ENCODE measurements at places on chromosomes 1 and 21.

GRCh38 chr1:171434717-171435346, 50.5 kb upstream of the PRRC2C start:
- no peak for DNase-seq

GRCh38 chr1:232939748-232940147, 10.7 kb upstream of the NTPCR start:
- no peak for DNase-seq

DNA sequence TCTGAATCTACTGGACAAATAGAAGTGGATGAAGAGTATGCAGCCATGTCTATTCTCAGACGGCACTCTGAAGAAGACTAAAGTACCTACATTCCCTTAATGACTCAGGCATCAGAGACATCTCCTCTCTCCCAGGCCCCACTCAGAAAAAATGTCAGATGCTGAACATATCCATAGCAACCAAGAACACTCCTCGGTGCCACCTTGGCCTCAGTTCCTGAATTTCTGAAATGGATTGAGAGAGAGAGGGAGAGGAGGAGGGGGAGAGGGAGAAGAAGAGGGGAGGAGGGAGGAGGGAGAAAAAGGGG, 16.0 kb upstream of the OVAAL start:
- DNase-seq = no peak

DNA sequence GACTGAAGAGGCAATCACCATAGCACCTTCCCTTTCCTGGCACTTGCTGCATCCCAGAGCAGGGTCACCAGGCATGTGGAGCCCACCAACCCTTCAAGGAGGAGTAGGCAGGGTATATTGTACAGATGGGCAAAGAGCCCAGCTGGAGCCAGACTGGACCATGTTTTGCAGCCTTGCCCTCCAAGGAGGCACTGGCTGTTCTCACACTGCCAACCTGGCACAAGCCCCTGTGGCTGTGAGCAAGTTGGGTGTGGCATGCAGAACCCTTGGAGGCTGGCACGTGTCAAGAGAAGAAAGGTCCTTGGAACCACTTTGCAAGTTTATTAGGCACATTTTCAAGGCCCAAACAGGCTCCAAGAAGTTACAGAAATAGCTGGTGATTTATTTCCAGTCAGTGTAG, 146.4 kb downstream of the FOXD2 start:
- DNase-seq = no peak

DNA sequence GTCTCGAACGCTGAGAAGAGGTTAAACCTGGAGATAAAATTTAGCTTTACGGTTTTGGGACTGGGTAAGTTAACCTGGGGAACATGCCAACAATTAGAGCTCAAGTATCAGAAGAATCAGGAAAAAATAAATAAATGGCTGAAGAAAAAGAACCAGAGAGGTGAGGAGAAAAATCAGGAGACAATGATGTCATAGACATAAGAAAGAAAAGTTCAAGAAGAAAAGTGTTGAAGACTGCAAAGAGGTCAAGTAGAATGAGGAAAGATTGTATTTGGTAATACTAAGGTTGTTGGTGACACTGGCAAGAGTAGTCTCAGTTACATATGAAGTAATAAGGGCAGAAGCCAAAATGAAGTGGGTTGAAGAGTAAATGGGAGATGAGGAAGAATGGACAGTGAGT, 26.0 kb downstream of the CDKN2C start:
- no peak for DNase-seq

GRCh38 chr1:117571496-117571895, 34.4 kb upstream of the TENT5C start:
- no peak for DNase-seq

DNA sequence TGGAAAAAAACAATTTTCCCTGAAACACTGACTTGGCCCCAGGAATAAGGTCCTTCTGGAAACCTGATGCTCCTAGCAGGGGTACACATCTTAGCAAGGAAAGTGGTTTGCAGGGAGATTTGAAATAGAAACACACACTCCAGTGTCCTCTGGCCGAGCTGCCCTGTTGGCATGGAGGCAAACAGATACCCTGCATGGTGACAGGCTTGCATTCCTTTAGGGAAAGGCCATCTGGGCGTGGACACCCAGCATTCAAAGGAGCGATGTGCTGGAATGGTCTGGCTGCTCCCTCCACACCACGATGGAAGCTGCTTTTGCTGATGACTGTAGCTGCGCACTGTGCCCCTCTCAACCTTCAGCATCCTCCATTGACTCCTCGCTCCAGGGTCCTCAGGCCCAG, 41.5 kb upstream of the BCAR3 start:
- DNase-seq = no peak

DNA sequence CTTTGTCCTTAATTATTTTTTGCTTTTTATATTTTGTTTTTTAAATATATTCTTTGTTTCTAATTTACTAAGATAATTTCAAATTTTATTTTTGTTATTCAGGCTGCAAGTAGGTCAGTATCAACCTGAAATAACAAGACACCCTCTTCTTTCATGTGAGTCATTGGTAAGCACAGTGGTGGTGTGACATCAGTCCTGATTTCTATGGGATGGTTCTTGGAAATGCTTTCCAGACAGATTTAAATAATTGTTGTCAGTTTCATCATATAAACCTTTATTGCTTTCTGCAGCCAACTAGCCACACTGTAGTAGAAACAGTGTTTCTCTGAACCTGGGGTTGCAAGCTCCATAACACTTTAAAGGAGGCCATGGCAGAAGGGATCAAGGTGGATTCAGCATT, 157.5 kb upstream of the C21orf91 start:
- DNase-seq = no peak

Data from activated CD4-positive, alpha-beta T cell treated with anti-CD3 and anti-CD28 coated beads, Interleukin-2, amount 10 ng/mL, durations not matched to agents 7 days and 5 days (primary cell).